ENCODE measurements at places on chromosomes 5 and 9.

DNA sequence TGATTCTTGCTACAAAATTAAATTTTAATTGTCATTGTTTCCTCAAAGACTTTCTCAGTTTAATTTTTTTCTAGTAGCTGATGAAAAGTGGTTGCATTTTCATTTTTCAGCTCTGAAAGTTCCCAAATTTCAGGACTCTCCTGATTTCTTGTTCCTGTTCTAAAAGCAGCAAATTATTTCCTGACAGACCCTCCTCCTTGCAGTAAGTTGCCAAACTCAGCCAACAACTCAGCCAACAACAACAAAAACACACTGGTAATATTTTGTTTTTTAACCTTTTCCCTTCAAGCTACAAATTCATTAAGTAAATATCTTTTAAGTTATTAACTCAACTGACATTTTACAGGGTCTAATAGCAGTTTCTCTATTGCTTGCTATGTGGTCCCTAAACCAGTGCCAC is 487.8 kb upstream of the NUDT12 start:
- no peak for DNase-seq

- no peak for DNase-seq
Measured at GRCh38 chr5:124264499-124264898, 481.9 kb downstream of the ZNF608 start.

GRCh38 chr9:99634186-99634585 is 187.5 kb upstream of the NR4A3 start:
- no peak for DNase-seq

- no peak for DNase-seq
Measured at GRCh38 chr5:9549941-9550340, 4.1 kb upstream of the SEMA5A start.

- no peak for DNase-seq
Measured at GRCh38 chr5:11048760-11049159, 287.7 kb upstream of the DAP start.

DNA sequence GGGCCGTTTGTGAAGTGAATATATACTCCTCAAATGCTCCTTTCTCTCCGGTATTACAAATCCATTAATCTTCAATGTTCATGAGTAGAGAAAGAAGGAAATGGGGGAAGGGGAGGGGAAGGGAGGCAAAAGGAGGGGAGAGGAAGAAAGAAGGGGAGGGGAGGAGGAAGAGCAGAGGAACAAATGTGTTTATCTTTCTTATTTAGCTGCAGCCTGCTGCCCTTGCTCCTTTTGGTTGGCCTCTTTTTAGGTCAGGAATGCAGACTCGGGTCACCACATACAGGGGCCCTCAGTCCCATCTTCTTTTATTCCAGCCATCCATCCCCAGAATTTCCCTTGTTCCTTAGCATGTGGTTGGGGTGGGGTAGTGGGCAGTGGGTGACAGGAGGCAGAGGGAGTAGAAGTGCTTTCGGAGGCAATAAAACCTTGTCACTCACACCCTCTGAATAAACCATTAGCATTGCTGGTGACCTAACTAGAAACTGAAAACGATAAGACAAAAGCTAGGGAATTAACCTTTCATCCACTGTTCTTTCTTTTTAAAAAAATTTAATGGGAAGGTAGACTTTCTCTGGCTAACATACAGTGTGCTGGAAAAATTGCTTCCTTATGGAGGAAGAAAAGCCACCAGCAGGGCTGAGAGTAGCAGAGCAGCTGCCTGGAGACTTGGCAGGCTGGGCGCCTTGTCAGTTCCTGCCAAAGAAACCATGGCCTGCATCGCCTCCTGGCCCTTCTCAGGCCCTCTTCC is 16.8 kb upstream of the PRLR start:
- DNase-seq, result no peak

- no peak for DNase-seq
Measured at GRCh38 chr5:78648359-78649210, at the start of gene LHFPL2. TSS of gene LHFPL2 (minus strand) at chr5:78648772. CDS start at chr5:78510213, 138,559 bp downstream.

DNA sequence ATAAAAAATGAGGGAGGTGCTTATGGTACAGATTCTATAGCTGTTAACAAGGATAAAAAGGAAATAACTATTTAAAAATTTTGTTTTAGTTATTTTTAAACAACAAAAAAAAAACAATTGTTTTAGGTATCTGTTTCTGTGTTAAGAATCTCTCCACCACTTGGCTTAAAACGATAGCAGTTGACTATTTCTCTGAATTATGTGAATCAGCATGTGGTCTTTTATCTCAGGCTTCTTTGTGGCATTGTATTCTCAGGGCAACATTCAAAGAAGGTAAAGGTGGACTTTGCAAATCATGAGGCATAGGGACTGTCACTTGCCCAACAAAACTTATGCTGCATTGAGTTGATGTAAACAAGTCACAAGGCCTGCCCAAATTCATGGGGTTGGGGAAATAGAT is 55.2 kb downstream of the ERBIN start:
- peak; percentile 15 for DNase-seq

- DNase-seq, result no peak
Measured at GRCh38 chr5:2752059-2752820, 763 bp upstream of the IRX2 start.

DNA sequence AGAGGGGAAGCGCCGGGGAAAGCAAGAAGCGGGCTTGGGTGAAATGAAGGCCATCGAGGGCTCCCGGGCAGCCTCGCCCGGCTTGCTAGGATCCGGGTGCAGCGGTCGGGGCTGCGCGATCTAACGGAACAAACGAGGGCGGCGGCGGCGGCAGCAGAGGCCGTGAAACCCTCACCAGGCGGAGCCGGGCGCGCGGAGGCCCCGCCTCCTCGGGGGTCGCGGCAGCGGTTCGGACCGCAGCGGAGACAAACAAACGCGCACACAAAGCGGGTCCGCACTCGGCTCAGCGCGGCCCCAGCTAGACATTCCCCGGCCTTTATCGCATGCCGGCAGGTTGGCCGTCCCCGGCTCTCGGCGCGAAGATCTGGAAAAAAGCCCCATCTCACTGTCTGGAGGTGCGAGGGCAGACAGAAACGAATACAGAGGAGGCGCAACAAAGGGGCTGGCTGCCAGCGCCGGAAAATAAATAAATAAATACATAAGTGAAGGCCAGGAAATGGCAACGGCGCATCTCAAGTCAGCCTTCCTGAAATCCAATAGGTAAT is 10.5 kb upstream of the TRIM36 start:
- no peak for DNase-seq
